H1 (cell line): ENCODE measurements at places on chromosomes 11 and 22.

DNA sequence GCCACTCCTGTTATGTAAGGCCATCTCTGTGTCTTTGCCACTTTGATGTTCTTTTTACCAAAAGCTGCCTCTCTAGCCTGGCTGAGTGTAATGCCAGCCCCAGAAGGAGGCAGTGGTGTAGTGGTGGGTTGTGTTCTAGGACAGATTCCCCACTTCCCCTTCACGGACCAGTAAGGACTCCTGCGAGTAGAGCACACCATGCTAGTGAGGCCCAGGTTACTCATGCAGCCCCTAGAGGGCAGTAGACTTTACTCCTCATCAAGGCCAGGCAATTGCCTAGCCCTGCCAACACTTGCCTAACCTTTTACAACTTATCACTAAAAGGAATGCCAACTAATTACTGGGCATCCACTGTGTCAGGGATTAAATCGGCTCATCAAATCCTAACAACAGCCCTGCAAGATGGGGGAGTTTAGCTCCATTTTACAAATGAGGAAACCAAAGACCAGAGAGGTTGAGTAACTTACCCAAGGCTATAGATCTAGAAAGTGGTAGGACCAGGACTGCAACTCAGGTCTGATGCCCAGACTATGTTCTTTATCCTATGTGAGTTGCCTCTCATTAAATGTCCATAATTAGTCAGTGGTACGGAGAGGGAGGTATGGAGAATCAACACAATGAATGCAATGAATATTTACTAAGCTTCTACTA, 75.3 kb downstream of the APIP start:
- H3K4me1 ChIP-seq = peaks cover 4% of the 10 kb centered on the region; the same call in 1 of the 2 replicates
- no peak overlapping the region for H3K4me3 ChIP-seq
- H3K36me3 ChIP-seq = no peaks in the 10 kb centered on the region
- H3K27me3 ChIP-seq = no peaks in the 10 kb centered on the region
- H3K27ac ChIP-seq = no peak overlapping the region

DNA sequence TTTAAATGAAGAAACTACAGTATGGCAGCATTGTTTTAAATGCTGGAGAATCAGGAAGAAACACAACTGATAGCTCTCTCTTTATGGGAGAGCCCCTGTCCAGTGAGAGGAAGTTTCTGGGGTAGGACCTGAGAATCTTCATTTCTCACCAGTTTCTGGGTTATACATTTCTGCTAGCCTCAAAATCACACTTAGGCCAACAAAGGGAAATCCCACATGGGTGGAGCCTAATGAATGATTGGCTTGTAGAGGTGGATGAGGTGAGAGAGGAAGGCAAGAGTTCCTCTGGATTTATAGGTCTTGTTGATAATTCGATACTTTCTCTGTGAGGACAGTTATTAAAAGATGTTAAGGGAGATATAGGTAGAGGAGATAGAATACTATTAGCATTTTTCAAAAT, 1397.3 kb upstream of the TENM4 start:
- H3K4me3 ChIP-seq = no peak overlapping the region
- no peaks in the 10 kb centered on the region for H3K4me1 ChIP-seq
- H3K36me3 ChIP-seq = no peaks in the 10 kb centered on the region

DNA sequence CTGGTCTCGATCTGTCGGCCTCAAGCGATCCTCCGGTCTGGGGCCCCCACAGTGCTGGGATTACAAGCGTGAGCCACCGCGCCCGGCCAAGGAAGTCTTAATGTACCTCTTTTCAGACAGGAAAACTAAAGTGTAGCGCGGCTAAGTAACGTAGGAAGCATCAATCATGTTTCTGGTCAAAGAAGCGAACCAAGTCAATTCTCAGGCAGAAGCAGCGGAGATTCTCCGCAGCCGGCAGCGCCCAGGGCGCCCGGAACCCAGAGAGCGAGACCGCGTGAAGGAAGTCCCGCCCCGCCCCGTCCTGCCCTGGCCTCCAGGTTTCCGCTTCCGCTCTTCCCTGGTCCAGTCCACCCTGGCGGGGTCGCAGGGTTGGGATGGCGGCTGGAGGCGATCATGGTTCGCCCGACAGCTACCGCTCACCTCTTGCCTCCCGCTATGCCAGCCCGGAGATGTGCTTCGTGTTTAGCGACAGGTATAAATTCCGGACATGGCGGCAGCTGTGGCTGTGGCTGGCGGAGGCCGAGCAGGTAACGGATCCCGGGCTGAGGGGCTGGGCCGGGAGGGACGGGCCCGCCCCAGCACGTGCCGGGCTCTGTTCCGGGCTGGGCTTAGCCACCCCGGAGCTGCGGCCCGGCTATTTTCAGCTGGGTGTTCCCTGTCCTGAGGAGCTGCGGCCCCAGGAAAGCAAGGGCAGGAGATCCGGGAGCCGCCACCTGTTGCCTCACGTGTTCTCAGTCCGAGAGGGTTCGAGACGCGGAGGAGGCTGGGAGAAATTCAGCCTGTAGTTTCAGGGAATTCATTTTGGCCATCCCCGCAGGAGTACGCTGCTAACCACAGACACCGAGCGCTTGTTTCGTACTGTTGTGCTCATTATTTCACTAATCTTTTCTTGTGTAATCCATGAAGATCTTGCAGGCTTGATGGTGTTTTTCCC, at the start of gene ADSL:
Gene ADSL, plus strand, starts transcription at position 316 of the 934 bp plus-strand sequence. Its CDS starts 59 bp downstream, at position 375.
- H3K36me3 ChIP-seq = peaks cover 15% of the 10 kb centered on the region
- peak; percentile 58 for DNase-seq
- peak within 1 kb of the TSS; percentile 99 for H3K4me3 ChIP-seq
- no peaks in the 10 kb centered on the region for H3K4me1 ChIP-seq
- no peaks in the 10 kb centered on the region for H3K27me3 ChIP-seq

DNA sequence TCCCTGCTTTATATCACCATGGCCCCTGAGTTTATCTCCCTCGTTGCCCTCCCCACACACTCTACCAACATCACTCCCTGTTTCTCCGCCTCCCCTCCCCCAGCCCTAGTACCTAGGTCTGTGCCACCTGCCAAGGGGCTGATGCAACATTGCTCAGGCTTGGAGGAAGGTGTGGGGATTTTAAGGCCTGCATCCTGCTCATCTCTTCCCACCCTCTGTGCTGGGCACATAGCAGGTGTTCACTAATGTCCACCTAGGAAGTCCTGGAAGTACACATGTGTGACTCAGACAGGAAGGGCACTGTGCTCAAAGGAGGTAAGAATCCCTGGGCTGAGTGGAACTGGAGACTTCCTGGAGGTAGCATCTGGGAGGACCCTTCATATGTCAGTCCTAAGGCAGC, 37.0 kb downstream of the PDE2A start:
- no peak overlapping the region for H3K27ac ChIP-seq
- no peaks in the 10 kb centered on the region for H3K36me3 ChIP-seq
- H3K4me3 ChIP-seq = no peak overlapping the region
- peaks cover 23% of the 10 kb centered on the region for H3K4me1 ChIP-seq
- peaks cover 25% of the 10 kb centered on the region for H3K27me3 ChIP-seq
- no peak for DNase-seq

DNA sequence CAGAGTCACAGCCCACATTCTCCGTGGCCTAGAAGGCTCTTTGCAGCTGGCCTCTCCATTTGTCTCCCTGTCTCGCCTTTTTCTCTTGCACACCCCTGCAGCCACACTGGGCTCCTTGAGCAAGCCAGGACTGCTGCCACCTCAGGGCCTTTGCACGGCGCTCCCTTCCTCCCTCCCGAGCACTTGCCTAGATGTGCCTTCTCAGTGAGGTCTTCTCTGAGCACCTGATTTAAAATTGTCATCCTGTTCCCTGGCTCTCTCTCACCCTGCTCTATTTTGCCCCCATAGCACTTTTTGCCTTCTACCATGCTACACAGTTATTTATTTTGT, 102.9 kb upstream of the THY1 start:
- no peak overlapping the region for H3K27ac ChIP-seq
- no peaks in the 10 kb centered on the region for H3K27me3 ChIP-seq
- H3K36me3 ChIP-seq = no peaks in the 10 kb centered on the region
- H3K4me1 ChIP-seq = no peaks in the 10 kb centered on the region

DNA sequence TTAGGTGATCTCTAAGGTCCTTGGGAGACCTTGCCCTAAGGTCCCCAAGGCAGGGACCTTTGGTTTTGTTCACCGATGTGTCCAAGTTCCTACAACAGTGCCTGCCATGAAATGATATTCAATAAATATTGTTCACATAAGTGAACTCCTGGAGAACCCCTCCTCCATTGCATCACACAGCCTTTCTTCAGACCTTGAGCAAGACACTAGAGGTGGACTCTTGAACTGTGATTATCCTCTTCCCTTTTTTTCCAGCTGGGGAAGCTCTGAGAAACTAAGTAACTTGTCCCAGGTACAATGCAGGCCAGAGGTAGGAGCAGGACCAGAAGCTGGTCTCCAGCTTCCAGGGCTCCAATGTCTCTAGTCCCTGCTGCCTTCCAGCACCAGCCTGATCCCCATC, 76.6 kb upstream of the LMO1 start:
- DNase-seq = no peak
- no peaks in the 10 kb centered on the region for H3K36me3 ChIP-seq
- H3K4me3 ChIP-seq = no peak overlapping the region
- H3K4me1 ChIP-seq = no peaks in the 10 kb centered on the region
- no peak overlapping the region for H3K27ac ChIP-seq

DNA sequence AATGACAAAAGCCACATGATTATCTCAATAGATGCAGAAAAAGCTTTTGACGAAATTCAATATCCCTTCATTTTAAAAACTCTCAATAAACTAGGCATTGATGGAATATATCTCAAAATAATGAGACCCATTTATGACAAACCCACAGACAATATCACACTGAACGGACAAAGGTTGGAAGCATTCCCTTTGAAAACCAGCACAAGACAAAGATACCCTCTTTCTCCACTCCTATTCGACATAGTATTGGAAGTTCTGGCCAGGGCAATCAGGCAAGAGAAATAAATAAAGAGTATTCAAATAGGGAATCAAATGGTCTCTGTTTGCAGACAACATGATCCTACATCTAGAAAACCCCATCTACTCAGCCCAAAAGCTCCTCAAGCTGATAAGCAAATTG, 52.0 kb downstream of the CASP12 start:
- no peak overlapping the region for H3K4me3 ChIP-seq
- H3K27ac ChIP-seq = no peak overlapping the region
- H3K27me3 ChIP-seq = no peaks in the 10 kb centered on the region
